HFFc6 (cell line): ENCODE measurements at places on chromosomes 3 and 15.

- DNase-seq: peak; percentile 35
Observed at GRCh38 chr15:48190932-48191573, 412 bp upstream of the CTXN2 start.

DNA sequence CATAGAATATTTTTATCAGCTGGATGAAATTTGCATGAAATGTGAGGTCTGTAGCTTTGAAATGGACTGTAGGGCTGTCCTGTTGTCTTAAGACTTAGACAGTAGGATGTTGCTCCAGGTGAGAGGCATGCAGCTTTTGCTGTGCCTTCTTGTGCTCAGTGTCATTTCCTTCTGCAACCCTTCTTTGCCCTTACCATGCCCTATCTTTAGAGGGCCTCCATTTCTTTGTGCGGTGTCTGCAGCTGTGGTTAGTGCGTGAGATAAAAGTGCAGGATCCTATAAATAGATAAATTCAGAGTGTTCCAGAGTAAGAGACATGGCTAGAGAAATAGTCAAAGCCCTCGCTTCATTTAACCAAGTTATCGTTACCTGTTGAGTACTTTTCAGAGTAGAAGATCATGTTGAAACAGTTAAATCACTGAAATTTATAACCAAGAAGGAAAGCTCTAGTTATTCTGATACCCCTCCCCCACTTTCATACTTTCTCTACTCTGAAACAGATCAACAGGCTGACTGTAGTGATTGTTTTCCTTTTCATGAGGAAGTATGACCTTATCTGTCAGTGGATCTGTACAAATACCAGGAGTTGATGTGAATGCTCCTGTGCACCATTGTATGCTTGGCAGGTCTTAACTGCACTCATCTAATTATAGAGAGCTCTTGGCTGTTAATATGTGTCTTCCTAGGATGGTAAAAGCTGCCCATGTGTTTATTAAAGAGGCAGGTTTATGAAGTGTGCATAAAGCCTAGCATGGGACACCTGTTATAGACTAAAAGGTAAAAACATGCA lies 18.2 kb downstream of the EIF3J start:
- DNase-seq: no peak

DNA sequence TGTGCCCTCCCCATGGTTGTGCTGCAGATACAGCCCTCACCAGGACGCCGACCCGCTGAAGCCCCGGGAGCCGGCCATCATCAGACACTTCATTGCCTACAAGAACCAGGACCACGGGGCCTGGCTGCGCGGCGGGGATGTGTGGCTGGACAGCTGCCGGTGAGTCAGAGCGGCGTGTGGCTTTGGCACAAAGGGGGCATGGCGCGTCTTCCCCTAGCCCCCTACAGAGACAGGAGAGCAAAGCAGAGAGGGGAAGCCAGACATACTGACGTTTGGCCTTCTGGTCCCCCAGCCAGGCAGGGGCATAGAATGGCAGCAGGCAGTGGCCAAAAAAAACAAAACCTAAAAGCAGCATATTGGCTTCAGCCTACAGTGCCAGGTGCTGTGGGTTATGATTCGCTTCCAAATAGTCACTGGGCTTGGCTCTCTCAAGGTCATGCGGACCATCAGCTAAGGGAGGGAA lies 64.0 kb downstream of the MESD start:
- DNase-seq: no peak

GRCh38 chr3:113240841-113241240 lies 29.5 kb downstream of the BOC start:
- no peak for DNase-seq
